ENCODE measurements at places on chromosomes 11 and 22. TPM values are rescaled to one million over a fixed set of nuclear protein-coding genes. Genes with fewer than 3 reads are reported as not detected.

DNA sequence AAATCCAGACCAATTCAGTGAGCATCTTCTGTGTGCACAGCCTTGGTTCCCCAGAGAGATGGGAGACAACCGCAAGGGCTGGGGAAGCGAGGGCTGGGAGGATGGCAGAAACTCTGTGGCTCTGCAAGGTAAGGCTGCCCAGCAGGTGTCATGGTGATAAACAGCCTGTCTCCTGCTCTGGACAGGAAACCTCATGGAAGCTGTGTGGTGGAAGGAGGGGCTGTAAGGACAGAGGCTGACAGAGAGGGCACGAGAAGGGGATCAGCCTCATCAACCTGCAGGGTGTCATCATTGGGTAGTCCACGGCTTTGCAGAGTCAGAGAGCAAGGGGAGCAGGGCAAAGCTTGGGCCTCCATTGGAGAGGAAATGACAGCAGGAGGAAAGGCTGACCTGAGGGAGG lies 138.4 kb upstream of the CADM1 start:
- no peaks in the 10 kb centered on the region for H3K36me3 ChIP-seq
- no peak for DNase-seq
- no peak overlapping the region for H3K27ac ChIP-seq

DNA sequence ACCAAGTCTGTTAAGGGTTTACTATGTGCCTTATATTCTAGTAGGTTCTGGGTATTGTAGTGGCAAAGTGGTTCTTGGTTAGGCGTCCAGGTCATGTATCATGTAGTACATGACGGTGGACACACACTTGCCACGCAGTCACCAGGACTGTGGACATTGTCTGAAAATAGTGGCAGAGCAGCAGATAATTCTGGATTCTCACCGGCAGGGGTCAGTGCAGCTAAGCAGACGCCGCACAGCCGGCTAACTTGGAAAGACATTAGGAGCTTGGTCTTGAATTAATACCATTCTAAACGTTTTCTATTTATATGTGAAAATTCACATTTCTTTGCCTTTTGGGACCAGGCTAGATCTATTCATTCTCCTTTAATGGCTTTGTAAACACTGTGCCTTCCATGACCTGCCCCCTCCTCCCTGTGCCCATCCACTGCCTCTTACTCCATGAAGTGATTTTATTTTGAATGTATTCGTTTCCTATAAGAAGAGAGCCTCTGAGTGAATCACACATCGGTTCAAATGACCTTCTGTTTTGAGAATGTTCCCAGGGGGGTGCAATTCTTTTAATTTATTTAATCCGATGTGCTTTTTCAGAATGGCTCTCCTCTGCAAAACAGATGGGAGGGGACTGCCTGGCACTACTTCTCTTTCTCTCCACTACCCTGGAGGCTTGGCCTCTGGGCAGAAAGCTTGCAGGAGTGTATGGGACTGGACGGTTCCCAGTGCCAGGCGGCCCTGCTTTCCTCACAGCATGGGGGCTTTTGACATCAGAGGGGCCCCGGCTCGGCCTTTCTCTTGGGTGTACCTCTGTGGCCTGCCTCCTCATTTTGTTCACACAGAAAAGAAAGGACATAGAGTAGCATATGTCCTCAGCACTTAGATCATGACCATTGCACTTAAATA lies 378.0 kb downstream of the NTM start:
- H3K4me3 ChIP-seq = no peak overlapping the region
- H3K36me3 ChIP-seq = no peaks in the 10 kb centered on the region
- no peak overlapping the region for H3K27ac ChIP-seq
- H3K27me3 ChIP-seq = no peaks in the 10 kb centered on the region
- peak; percentile 31 for DNase-seq
- no peaks in the 10 kb centered on the region for H3K4me1 ChIP-seq

DNA sequence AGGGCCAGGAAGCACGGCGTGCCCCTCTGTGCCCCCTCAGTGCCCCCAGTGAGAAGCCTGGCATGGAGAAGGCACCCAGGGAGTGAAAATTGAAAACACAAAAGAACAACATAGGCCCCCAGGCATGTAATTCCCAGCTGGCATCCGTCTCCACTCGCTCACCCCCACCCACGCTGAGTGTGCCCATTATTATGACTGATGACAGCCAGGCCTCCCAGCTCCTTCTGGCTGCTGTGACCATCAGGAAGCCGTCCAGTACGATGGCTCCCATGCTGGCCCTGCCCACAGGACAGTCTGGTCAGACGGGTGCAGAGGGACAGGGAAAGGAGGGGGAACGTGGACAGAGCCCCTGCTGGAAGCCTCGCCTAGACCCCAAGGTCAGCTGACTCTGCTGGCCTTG lies 30.1 kb downstream of the ELFN2 start:
- peaks cover 9% of the 10 kb centered on the region for H3K27me3 ChIP-seq
- no peak for DNase-seq
- H3K36me3 ChIP-seq = no peaks in the 10 kb centered on the region
- H3K27ac ChIP-seq = no peak overlapping the region

DNA sequence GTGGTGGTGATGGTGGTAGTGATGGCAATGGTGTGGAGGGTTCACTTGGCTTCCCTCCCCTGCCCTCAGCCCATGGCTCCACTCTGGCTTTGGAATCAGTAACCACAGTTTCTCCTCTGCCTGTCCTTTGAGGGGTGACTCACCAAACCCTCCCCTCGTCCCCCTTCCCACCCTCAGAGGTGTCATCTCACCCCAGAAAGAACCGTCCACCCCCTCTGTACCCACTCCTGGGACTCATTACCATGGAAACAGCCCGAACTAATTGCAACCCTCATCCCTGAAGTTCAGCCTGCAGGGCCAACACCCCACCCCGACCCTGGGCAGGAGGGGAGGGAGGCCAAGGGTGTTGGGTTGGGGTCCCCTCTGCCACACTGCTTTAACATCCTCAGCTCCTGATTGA lies 26.6 kb downstream of the PHLDB1 start:
- H3K4me3 ChIP-seq = no peak overlapping the region
- no peak overlapping the region for H3K27ac ChIP-seq
- H3K4me1 ChIP-seq = no peaks in the 10 kb centered on the region
- no peak for DNase-seq

DNA sequence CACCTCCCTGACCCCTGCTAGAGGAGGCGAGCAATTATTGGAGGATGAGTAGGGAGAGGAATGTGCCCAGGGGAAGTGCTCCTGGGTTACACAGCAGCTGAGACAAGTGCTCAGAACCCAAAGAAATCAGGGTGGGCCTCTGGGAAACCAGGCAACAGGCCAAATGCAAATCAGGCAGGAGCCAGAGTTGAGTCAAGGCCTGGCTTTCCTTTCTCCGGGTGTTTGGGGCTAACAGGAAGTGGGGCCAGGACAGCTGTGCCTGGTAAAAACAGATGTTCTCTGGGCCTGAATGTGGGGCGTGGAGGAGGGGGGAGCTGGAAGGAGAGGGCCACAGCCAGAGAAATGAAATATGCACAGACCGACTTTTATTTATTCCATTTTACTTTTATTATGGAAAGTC lies 22.0 kb downstream of the MFNG start:
- H3K36me3 ChIP-seq = peaks cover 3% of the 10 kb centered on the region
- H3K4me3 ChIP-seq = no peak overlapping the region
- H3K4me1 ChIP-seq = peaks cover 3% of the 10 kb centered on the region
- H3K27ac ChIP-seq = no peak overlapping the region
- H3K27me3 ChIP-seq = no peaks in the 10 kb centered on the region

Gene CLTCL1
- 0.99 TPM for total RNA-seq

GRCh38 chr11:8164746-8165145 lies 4.1 kb downstream of the RIC3 start:
- H3K27me3 ChIP-seq = peaks cover 24% of the 10 kb centered on the region
- no peak overlapping the region for H3K27ac ChIP-seq
- no peak for DNase-seq
- no peak overlapping the region for H3K4me3 ChIP-seq
- peaks cover 4% of the 10 kb centered on the region for H3K36me3 ChIP-seq

DNA sequence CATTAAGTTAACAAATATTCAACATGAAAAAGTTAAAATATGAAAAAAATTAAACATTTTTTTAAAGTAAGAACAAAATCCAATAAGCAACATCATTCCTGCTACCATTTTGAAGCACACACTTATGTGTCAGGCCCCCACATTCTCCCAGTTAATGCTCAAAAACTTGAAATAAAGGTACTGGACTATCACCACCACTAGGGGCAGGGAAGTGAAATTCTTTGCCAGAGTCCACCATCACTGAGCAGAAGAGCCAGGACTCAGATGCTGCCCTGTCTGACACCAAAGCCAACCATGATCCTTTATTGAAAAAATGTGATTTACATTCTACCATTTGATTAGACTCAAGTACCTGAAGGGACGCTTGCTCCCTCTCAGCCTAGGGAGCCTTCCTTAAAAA lies 39.1 kb downstream of the PITPNB start:
- peaks cover 6% of the 10 kb centered on the region for H3K36me3 ChIP-seq
- H3K4me3 ChIP-seq = no peak overlapping the region
- no peaks in the 10 kb centered on the region for H3K27me3 ChIP-seq
- H3K27ac ChIP-seq = no peak overlapping the region
- H3K4me1 ChIP-seq = peaks cover 45% of the 10 kb centered on the region

Gene OR1S2
- total RNA-seq = not detected

DNA sequence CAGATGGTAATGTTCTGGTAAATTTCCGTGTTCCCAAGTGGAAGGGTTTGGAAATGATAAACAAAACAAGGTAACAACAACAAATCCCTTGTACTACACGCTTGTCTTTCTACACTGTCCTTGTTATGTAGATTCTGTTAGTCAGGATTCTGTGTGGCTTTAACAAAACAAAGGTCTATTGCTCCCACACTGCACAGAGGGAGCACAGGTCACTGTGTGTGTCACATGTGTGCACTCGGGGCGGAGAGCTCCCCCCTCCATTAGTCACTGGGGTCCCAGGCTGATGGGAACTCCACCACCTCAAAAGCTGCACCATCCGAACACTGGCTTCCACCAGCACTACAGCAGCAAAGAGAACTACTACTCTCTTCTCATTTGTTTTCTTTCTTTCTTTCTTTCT lies 227.9 kb downstream of the NTM start:
- H3K27ac ChIP-seq = no peak overlapping the region
- no peak overlapping the region for H3K4me3 ChIP-seq
- DNase-seq = no peak
- H3K4me1 ChIP-seq = no peaks in the 10 kb centered on the region
- no peaks in the 10 kb centered on the region for H3K36me3 ChIP-seq

- H3K4me3 ChIP-seq = no peak overlapping the region
- H3K27ac ChIP-seq = no peak overlapping the region
- H3K36me3 ChIP-seq = no peaks in the 10 kb centered on the region
- DNase-seq = no peak
- no peaks in the 10 kb centered on the region for H3K4me1 ChIP-seq
These were observed 12.7 kb downstream of the MRGPRF start for GRCh38 chr11:69000391-69000790.

GRCh38 chr11:34891611-34892010 lies 24.6 kb downstream of the APIP start:
- H3K27ac ChIP-seq = no peak overlapping the region
- no peak for DNase-seq
- H3K36me3 ChIP-seq = peaks cover 5% of the 10 kb centered on the region
- H3K4me3 ChIP-seq = no peak overlapping the region
- no peaks in the 10 kb centered on the region for H3K27me3 ChIP-seq

DNA sequence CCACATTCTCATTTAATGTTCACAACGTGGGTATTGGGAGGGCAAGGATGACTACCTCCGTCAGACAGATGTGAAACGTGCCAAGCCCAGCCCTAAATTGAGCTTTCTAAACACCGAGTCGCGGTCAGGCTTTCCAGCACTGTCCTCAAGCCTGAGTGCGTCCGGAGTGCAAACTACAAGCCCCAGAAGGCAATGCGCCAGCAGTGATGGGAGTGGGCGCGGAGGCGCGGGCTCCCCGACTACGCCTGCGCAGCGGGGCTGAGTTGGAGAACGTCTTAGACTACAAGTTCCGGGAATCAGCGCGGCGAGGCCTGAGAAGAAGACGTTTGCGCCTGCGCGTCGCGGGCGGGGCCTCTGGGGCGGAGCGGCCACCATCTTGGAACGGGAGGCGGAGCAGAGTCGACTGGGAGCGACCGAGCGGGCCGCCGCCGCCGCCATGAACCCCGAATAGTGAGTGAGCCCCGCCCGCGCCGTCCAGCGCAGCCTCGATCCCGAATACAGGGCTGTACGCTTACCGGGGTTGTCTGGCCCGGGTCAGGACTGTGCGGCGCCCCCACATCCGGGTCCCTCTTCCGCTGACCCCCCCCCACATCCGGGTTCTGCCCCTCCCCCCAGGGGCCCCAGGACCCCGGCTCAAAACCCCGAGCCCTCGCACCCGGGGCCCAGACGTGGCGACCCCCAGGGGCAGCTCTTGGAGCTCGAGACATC lies at the start of gene RAB1B:
Gene RAB1B, plus strand, starts transcription at position 396 of the 708 bp plus-strand sequence. Its CDS starts 41 bp downstream, at position 437.
- H3K27ac ChIP-seq = peak within 1 kb of the TSS; percentile 93
- H3K36me3 ChIP-seq = peaks cover 12% of the 10 kb centered on the region
- peak within 1 kb of the TSS; percentile 95 for H3K4me3 ChIP-seq
- H3K4me1 ChIP-seq = peaks cover 31% of the 10 kb centered on the region
- H3K27me3 ChIP-seq = no peaks in the 10 kb centered on the region

- H3K27ac ChIP-seq = peak overlapping the region; percentile 93
- H3K4me1 ChIP-seq = peaks cover 27% of the 10 kb centered on the region
- peaks cover 16% of the 10 kb centered on the region for H3K36me3 ChIP-seq
- DNase-seq = no peak
- H3K4me3 ChIP-seq = peak overlapping the region; percentile 99
These were observed 671 bp upstream of the PICALM start for GRCh38 chr11:86069408-86070101.

- H3K4me1 ChIP-seq = no peaks in the 10 kb centered on the region
- no peaks in the 10 kb centered on the region for H3K27me3 ChIP-seq
- H3K4me3 ChIP-seq = no peak overlapping the region
- DNase-seq = no peak
- no peaks in the 10 kb centered on the region for H3K36me3 ChIP-seq
These were observed 745.0 kb upstream of the ANO5 start for GRCh38 chr11:21447871-21448270.

- no peak overlapping the region for H3K4me3 ChIP-seq
- peaks cover 11% of the 10 kb centered on the region for H3K36me3 ChIP-seq
- H3K4me1 ChIP-seq = no peaks in the 10 kb centered on the region
- no peak overlapping the region for H3K27ac ChIP-seq
- no peaks in the 10 kb centered on the region for H3K27me3 ChIP-seq
- no peak for DNase-seq
These were observed 16.0 kb upstream of the FTH1 start for GRCh38 chr11:61983419-61983818.

GRCh38 chr22:31248138-31248745 lies 36.1 kb downstream of the LIMK2 start:
- H3K4me3 ChIP-seq = peak overlapping the region; percentile 45
- H3K27ac ChIP-seq = peak overlapping the region; percentile 27
- no peaks in the 10 kb centered on the region for H3K27me3 ChIP-seq
- DNase-seq = peak; percentile 46

Data from activated T-cell treated with anti-CD3 and anti-CD28 coated beads, Interleukin-2, amount 50 U/mL, for 72 hours (primary cell).